B cell (primary cell): ENCODE measurements at places on chromosomes 4 and X. TPM values are rescaled to one million over a fixed set of nuclear protein-coding genes. Genes with fewer than 3 reads are reported as not detected.

DNA sequence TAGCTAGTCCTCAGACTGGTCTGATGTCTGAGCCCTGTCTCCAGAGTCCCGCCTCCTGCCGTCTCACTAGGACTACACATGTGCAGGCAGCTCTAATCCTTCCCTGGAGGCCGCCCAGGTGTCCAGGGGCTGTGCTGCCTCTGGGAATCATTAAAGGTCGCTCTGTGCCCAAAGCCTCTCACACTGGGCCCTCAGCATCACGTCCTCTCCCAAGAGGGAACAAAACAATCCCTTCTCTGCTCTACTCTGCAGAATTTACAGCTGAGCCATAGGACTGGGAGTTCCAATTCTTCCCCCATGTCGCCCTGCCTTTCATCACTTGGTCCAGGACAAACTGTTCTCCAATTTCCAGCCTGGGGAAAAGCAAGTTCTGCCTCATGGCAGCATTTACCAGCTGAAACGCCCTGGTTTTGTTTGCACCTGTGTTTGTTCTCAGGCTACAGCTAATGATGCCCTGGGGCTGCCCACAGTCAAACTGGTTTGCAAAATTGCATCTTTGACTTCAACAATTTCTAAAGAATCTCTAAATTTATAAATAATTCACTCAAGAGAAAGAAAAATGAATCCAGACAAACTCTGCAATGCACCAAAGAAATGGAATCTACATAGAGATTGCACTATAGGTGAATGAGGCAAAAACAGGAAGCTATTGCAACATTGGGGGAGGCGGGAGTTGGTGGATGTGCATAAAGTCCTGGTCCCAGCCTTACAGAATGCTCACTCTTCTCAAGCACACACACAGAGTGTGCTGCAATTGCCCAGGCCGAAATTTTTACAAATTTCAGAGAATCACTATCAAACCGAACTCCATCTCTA, 7.2 kb upstream of the MRFAP1 start:
- DNase-seq = no peak

DNA sequence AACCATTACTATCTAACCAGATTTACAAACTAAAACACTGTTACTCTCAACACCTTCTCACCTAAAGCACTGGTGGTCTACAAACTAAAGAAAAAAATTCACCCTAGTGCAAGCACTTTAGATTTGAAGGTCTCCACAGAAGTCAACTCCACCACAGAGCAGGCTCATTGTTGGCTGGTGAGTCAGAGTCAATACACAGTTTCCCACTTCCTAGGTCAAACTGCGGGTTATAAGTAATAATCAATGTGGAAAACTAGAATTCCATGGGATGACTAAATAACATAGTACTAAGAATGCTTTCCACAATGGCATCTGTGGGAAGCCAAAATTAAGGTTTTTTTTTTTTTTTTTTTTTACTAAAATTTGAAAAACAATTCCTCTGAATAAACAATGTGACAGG, 191.8 kb downstream of the PDGFC start:
- DNase-seq = no peak

DNA sequence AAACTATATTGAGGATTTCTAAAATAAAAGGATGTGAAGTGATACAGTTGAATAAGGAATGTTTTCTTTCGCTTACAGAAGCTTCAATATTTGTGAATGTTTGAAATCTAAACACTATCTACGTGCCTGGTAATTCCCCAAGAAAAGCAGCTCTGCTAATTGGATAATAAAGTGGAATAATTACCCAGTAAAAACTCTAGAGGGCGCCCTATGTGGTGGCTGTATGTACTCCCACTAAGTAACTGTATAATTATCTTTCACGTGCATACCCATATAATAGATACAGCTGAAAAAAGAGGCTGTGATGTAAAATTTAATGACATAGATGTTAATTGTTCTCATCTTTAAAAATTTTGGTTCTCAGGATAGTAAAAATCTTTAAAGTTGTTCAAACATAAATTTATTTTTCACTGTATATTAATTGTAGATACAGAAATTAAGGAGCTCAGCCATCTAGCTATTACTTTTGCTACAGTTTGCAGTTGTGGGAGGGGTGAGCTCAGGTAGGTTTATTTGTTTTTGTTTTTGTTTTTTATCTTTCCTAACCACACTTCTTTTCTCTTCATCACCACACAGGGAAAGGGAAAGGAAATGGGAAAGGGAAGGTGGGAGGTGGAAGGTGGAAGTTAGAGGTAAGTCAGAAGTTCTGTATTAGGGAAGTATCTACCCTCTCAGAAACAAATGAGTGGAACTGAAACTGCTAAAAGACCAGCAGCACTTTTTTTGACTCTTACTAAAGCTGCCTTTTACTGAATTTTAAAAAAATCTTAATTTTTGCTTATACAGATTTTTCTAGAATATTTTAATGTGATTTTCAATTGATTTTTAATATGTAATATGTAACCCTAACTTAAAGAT, 151.7 kb upstream of the RPS6KA6 start:
- peak; percentile 16 for DNase-seq

DNA sequence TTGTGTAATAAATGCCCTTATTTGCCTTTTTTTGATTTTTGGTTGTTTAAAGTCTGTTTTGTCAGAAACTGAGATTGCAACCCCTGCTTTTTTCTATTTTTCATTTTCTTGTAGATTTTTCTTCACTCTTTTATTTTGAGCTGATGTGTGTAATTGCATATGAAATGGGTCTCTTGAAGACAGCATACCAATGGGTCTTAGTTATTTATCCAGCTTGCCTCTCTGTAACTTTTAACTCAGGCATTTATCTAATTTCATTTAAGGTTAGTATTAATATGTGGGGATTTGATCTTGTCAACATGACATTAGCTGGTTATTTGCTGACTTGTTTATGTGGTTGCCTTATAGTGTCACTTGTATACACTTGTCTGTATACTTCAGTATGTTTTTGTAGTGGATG, 378.0 kb downstream of the CPXCR1 start:
- DNase-seq = no peak

- no peak for DNase-seq
Measured at GRCh38 chrX:1434871-1435240, 17.9 kb downstream of the ASMTL start.

GRCh38 chrX:84320614-84321013, 132.6 kb upstream of the RPS6KA6 start:
- no peak for DNase-seq

GRCh38 chr4:178340468-178340867, 898.2 kb upstream of the AGA start:
- no peak for DNase-seq

DNA sequence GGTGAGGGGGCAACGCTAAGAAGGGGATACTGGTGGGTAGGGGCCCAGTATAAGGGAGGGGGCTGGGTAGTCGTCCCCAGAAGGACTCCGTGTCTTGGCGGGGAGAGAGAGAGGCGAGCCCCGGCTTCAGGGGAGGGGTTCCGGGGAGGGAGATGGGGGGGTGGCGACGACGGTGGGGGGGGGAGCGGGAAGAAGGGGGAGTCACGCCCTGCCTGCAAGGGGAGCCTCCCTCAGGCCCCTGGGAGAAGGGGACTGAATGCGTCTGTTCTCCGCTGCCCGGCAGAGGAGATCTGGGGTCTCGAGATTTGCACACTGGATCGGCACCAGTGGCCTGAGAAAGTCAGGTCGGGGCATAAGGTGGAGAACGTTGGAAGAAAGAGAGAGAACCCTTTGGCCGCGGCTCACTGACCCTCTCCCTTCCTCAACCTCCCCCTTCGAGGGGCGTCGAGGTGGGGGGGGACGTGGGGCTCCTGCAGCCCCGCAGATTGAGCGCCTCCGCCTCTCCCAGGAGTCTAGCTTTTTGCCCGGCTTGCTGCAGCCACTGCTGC, 609 bp upstream of the BCORL1 start:
- DNase-seq = no peak

- peak; percentile 22 for DNase-seq
Measured at GRCh38 chrX:72048510-72049455, 82.9 kb downstream of the RTL5 start.

The CT83 gene
- not detected in 2 replicates for total RNA-seq

- DNase-seq = no peak
Measured at GRCh38 chrX:67893931-67894330, 350.1 kb downstream of the AR start.

The ANKRD50 gene
- 0.47 and 0.53 TPM in 2 replicates for total RNA-seq

DNA sequence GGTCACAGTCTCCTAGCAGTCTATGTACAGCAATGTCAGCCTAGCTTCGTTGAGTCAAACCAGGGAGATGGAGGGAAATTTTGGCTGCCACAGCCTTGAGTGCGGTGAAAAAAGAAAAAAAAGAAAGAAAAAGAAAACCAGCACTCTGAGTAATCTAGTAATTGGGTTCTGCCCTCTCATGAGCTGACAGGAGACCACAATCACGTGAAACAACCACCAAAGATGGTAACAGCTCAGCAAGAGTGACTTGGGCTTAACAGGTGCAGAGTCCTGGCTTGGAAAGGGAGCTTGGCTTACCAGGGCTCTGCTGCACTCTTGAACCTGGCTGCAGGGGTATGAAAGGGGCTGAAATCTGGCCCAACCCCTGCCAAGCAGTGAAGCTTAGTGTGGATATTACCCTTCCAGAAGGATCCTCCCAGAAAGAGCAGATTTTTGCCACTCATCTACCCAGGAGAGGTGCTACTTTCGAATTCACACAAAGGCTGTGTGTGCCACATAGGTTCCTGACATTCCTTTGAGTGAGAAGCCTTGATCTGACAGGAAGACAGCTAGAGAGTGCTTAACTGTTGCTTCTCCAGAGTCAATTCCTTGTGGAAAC, 350.3 kb downstream of the PTTG2 start:
- peak; percentile 78 for DNase-seq

DNA sequence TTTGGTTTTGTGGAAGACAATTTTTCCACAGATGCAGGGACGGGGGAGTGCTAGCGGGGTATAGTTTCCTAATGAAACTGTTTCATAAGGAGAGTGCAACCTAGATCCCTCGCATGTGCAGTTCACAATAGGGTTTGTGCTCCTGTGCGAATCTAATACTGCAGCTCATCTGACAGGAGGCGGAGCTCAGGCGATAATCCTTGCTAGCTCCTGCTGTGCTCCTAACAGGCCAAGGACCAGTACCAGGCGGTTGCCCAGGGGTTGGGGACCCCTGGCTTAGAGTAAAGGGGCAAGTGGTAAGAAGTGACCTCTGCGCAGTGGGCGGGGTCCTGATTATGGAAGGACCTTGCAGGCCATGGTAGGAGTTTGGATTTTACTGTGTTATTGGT, 3.8 kb downstream of the SCML1 start:
- DNase-seq = no peak

- peak; percentile 59 for DNase-seq
Measured at GRCh38 chr4:138870737-138871554, 144.6 kb upstream of the NOCT start.

The CNGA1 gene
- total RNA-seq = not detected in 2 replicates

GRCh38 chr4:8121292-8122015, 37.2 kb downstream of the ABLIM2 start:
- no peak for DNase-seq

The FAM114A1 gene
- 2.2 and 2.9 TPM in 2 replicates for total RNA-seq

GRCh38 chrX:20361081-20361889, 94.6 kb upstream of the RPS6KA3 start:
- no peak for DNase-seq
